ENCODE measurements at places on chromosomes 1 and 21. TPM values are rescaled to one million over a fixed set of nuclear protein-coding genes. Genes with fewer than 3 reads are reported as not detected.

C1orf94 gene
- not detected for total RNA-seq

VSIG8 gene
- total RNA-seq = not detected

CAMSAP2 gene
- total RNA-seq = 22.4 TPM

B3GALNT2 gene
- total RNA-seq = 54.2 TPM

COL8A2 gene
- 41.7 TPM for total RNA-seq

PCAT6 gene
- total RNA-seq = not detected

LCE1A gene
- not detected for total RNA-seq

OR2L8 gene
- not detected for total RNA-seq

CCDC185 gene
- not detected for total RNA-seq

TRIM17 gene
- total RNA-seq = not detected

ZNF648 gene
- not detected for total RNA-seq

GREM2 gene
- total RNA-seq = not detected

PLPPR5 gene
- not detected for total RNA-seq

LDLRAD1 gene
- not detected for total RNA-seq

C1orf21 gene
- 21.8 TPM for total RNA-seq

CYP4X1 gene
- 17.2 TPM for total RNA-seq

DFFA gene
- 11.8 TPM for total RNA-seq

PLPPR4 gene
- 7.2 TPM for total RNA-seq

C1QC gene
- total RNA-seq = 350 TPM

WNT3A gene
- total RNA-seq = not detected

NCMAP gene
- total RNA-seq = not detected

MFAP2 gene
- total RNA-seq = 26.3 TPM

IBA57 gene
- 55.6 TPM for total RNA-seq

FCRL2 gene
- not detected for total RNA-seq

PCP4 gene
- total RNA-seq = not detected

KRTAP8-1 gene
- total RNA-seq = not detected

WDR64 gene
- total RNA-seq = not detected

CD53 gene
- total RNA-seq = 18.7 TPM

OR2G6 gene
- total RNA-seq = not detected

OVAAL gene
- total RNA-seq = not detected

CRP gene
- total RNA-seq = 3.8 TPM

LRRC38 gene
- not detected for total RNA-seq

OLIG1 gene
- not detected for total RNA-seq

PDPN gene
- total RNA-seq = 8.5 TPM

HSPG2 gene
- total RNA-seq = 1,294 TPM

S100A5 gene
- total RNA-seq = not detected

ANKRD65 gene
- 12.5 TPM for total RNA-seq

CHIA gene
- not detected for total RNA-seq
